ENCODE measurements at places on chromosomes 4 and X.

DNA sequence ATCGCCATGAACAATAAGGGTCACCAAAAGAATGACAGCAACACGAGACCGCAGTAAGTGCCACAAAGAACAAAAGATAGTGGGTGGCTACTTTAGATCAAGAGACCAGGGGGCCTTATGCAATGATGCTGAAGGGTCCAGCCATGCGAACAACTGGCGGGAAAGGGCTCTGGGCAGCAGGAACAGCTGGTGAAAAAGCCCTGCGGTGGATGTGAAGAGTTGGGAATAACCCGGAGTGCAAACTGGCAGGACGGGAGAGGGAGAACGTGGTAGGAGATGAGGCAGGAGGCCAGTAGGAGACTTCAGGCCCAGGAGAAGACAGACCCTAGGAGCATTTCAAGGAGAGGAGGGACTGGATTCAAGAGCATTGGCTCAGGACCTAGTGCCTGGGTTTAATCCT lies 120.2 kb downstream of the AFAP1 start:
- no peak for DNase-seq

GRCh38 chrX:11688201-11688600 lies 22.5 kb upstream of the ARHGAP6 start:
- DNase-seq, result no peak

DNA sequence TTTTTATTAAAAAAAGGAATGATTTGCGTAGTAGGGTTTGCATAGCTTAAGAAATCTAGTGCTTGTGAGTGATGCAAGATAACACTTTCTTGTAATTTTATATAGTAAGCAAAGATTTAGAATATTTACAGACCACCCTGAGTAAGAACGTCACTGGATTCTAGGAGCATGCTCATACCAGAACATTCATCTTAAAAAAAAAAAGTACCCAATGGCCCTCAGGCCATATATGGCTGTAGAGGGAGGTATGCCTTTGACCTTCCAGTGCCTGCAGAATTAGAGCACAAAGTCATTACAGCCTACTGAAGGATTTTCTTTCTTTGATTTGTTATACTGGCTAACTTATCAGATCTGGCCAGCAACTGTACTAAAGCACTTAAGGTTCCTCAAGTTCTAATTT lies 236.3 kb upstream of the GYPA start:
- no peak for DNase-seq

GRCh38 chrX:153651540-153652079 lies 4.6 kb downstream of the DUSP9 start:
- DNase-seq, result no peak

GRCh38 chr4:10727140-10727880 lies 42.7 kb upstream of the CLNK start:
- no peak for DNase-seq

All from stimulated activated CD8-positive, alpha-beta memory T cell treated with anti-CD3 and anti-CD28 coated beads, Interleukin-4, amount 100 ng/mL, for 1 hour (primary cell).